KBM-7 (cell line): ENCODE measurements at places on chromosomes 7 and 10.

DNA sequence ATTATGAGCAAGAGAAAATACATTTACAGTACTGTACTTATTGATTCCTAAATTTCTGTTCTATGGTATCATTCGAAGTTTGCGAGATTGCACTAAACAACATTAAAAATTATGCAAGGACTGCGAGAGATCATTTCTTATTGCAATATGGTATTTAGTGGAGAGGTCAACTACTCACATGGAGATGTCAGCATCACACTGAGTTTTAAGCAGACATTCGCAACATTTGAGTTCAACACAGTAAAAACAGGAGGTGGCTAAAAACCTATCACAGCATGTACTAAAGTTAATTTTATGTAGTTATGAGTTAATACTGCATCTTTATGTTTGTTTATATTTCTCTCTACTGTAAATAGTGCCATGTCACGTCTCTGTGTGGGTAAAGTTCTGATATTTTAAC, 53.5 kb downstream of the JMJD1C start:
- no peak for DNase-seq

DNA sequence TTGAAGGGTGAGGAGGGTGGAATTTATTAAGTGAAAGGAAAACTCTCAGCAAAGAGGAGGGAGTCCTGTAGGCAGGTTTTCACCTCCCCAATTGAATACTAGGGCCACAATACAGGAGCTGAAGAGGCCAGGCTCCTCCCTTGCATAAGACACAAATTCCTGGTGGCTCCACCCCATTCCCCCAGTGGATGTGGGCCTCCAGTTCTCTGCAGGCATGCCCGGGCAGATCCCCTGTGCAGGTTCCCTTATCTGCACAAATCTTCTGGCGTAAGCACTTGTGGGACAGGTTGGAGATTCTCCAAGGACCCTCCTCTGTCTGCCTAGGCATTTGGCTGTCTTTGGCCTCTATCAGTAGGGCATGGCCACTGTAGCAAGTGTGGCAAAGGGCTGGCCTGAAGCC, 847.1 kb upstream of the MBL2 start:
- peak; percentile 30 for DNase-seq

GRCh38 chr10:118953598-118954393, 75.7 kb upstream of the NANOS1 start:
- no peak for DNase-seq

DNA sequence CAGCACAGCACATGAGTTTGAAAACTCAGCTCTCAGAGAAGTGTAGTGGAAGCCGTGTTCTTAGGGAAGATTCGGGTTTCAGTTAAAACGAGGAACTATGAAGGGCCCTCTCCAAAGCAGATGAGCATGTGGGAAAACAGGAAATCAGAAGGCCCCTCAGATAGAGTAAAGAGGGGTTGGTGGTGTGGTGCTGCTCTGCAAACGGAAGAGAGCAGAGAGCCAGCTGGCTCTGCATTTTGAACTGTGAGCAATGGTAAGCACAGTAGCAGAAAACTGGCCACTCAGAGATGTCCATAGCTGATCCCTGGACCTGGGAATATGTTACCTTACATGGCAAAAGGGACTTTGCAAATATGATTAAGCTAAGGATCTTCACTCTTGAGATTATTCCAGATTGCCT, 27.9 kb upstream of the CUL1 start:
- peak; percentile 85 for DNase-seq

- DNase-seq, result no peak
Measured at GRCh38 chr10:75876710-75877109, 445.3 kb downstream of the LRMDA start.

DNA sequence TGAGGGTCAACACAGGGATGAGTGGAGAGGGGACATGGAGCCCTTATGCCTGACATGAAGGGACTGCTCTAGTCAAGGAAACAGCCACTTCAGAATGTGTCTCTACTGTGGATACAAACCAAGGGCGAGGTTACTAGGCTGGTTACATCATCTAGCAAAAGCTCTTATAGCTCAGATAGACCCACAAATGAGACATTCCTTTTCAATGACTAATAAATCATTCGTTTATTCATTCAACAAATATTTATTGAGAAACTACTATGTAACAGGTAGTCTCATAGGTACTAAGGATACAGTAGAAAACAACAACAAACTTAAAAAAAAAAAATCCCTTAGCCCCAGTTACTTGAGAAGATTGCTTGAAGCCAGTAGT, 219.5 kb downstream of the KIAA1217 start:
- DNase-seq, result no peak

DNA sequence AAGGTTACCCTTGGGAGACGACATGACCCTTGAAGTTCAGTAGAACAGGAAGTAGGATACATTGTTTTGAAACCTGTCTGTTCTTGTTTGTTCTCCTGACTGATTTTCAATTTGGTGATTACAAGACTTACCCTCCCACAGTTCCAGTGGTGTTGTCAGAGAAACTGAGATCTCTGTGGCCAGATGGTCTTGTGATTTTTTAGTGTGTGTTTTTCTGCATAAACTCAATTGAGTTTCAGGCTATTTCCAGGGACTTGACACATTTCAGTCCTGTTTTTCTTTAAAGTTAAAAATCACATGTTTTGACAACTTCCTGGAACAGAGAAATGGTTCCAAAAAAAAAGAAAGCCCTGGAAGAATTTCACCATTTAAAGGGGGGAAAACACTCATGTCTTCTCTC, 22.3 kb downstream of the PIK3CG start:
- DNase-seq, result peak; percentile 29

- no peak for DNase-seq
Measured at GRCh38 chr10:77478247-77478961, 159.2 kb downstream of the KCNMA1 start.

DNA sequence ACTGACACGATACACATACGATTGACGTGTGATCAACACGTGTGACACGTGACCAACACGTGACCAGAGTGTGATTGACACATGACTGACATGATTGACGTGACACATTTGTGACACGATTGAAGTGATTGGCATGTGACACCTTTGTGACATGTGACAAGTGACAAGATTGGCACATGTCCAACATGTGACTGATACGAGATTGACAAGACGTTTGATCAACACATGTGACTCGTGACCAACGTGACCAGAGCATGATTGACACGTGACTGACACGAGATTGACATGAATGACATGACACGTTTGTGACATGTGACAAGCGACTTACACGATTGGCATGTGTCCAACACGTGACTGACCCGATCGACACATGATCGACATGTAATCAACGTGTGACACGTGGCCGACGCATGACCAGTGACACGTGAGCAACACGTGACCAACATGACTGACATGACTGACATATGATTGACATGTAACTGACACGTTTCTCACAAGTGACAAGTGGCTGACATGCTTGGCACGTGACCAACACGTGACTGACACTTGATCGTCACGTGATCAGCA, 22.0 kb downstream of the CRPPA start:
- DNase-seq, result no peak

DNA sequence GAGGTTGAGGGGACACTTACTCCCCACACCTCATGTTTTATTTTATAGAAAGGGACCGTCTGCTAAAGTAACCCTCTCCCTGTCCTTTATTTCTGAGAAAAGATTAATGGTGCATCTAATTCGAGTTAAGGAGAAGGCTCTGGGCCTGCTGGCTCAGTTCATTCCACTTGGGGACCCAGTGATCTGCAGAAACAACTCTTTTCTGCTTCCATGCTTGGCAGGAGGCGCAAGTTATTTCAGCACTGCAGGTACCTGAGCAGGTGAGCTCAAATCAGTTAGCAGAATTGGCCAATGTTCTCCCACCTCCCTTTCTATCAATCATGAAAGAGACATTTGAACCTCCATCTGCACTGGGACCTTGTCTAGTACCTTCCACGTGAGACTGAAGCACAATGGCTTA, 396.1 kb downstream of the SFMBT2 start:
- DNase-seq, result no peak

GRCh38 chr7:25996006-25996408, 156.0 kb upstream of the NFE2L3 start:
- DNase-seq, result no peak

- DNase-seq, result no peak
Measured at GRCh38 chr10:99815621-99816020, 33.2 kb downstream of the ABCC2 start.

GRCh38 chr10:83522881-83523386, 616.4 kb upstream of the GHITM start:
- no peak for DNase-seq

GRCh38 chr7:56218510-56218909, 102.3 kb upstream of the NUPR2 start:
- DNase-seq, result peak; percentile 13

DNA sequence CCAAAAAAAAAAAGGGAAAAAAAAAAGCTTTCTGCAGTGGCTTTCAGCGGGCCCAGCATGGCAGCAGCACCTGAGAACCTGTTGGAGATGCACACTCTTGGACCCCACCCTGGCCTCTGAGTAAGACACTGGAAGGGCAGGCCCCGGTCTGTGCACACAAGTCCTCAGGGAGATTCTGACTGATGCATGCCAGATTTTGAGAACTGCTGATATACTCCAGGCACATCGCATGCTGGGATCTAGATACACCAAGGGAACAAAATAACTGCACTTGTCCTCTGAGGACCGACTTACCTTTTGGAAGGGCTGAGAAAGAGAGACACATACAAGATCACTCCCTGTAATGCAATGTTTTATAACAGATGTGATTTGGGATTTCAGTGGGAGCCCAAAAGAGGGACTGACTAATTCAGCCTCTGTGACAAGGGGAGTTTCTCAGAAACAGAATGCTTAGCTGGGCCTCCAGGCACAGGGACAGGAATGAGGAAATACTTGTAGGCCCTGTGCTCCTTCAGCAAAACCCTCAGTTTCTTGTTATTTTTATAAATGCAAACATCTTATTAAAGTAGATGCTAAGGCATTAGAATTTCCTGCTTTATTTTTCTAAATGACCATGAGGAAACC, 8.2 kb downstream of the EGFR start:
- DNase-seq, result no peak

DNA sequence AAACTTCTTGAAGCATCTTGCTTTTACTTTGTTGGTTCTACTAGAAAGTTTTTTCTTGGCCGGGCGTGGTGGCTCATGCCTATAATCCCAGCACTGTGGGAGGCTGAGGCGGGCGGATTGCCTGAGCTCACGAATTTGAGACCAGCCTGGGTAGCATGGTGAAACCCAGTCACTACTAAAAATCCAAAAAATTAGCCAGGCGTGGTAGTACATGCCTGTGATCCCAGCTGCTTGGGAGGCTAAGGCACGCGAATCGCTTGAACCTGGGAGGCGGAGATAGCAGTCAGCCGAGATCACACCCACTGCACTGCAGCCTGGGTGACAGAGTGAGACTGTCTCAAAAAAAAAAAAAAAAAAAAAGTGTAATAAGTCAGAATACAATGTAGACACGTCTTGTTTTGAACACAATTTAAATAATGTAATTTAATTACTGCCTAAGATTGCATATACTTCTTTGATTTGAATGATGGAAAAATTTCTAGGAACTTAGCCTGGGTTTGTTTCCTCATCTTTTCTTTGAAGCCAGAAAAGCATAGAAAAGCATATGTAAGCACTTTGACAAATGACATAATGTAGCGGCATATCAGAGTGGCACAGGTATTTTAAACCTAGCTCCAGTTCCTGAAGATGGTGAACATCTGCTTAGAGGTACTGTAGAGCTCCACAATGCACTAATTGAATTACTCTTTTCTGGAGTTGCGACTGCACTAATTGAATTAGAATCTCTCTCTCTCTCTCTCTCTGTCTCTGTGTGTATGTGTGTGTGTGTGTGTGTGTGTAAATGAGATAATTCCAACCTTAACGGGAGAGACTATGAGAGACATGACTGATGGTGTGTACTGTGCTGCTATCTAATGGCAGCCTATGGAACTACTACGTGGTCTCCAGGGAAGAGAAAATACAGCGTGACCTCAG, 87.8 kb downstream of the BTRC start:
- DNase-seq, result peak; percentile 83

DNA sequence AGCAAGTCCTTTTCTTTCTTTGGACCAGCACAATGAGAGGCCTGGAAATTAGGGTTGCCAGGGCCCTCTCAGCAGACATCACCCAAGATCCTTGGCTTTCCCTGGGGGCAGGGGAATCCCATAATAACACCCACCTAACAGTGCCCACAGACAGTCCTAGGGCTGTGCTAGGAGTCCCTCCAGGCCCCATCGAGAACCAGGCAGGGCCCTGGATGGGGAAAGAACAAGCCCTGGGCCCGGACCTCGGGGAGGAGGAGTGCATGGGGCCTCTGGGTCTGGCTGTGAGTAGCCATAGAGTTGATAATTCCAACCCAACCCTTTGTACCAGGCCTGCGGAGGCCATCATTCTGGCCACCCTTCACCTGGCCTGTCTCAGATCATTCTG, 201.2 kb upstream of the ZMIZ1 start:
- DNase-seq, result no peak

- no peak for DNase-seq
Measured at GRCh38 chr10:74104480-74104879, 46.1 kb downstream of the AP3M1 start.

DNA sequence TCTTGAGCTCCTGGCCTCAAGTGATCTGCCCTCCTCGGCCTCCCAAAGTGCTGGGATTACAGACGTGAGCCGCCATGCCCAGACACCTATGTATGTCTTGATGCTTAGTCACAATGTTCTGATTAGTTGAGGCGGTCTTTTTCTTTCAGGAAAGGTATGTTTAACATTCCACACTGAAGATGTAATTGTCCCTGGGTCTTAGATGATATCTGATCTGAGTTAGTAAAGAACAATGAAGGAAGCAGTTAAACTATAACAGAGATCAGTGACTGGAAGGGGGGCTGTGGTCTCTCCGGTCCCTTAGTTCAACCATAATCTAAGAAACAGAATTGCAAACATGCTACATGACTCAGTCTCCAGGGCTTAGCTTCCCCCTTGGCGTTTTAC, 31.5 kb upstream of the SH2D4B start:
- no peak for DNase-seq

- DNase-seq, result no peak
Measured at GRCh38 chr7:77765481-77765880, 32.8 kb downstream of the TMEM60 start.

- no peak for DNase-seq
Measured at GRCh38 chr10:42882597-42882996, 100.0 kb downstream of the BMS1 start.

GRCh38 chr10:31583293-31583692, 264.3 kb downstream of the ZEB1 start:
- DNase-seq, result no peak

DNA sequence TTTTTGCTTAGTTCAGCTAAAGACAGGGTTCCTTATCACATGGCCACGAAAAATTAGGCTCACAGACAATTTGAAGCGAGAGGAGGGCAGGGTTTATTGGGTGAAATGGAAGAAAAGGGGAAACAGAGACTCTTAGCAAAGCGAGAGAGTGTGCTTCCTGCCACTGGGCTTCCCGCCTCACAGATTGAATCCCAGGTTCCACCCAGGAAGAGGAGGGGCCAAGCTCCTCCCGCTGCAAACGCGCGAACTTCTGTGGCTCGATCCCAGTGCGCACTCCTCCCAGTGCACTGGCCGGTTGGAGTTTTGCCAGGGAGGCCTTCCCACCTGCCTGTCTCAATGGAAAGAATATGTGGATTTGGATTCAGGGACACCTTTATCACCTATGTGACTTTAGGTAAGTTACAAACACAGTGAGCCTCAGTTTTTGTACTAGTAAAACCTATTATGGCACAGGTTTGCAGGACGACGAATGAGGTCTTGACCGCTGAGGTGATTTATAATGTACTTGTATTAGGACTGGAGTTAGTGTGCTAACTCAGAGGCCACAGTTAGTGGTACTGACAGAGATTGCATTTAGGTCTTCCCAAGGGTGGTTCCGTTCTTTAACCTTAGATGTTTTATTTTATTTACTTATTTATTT, 48.5 kb upstream of the SP8 start:
- DNase-seq, result no peak
